Anterior cingulate cortex (tissue), 58 donors: ENCODE measurements at places on chromosomes 4 and X.

DNA sequence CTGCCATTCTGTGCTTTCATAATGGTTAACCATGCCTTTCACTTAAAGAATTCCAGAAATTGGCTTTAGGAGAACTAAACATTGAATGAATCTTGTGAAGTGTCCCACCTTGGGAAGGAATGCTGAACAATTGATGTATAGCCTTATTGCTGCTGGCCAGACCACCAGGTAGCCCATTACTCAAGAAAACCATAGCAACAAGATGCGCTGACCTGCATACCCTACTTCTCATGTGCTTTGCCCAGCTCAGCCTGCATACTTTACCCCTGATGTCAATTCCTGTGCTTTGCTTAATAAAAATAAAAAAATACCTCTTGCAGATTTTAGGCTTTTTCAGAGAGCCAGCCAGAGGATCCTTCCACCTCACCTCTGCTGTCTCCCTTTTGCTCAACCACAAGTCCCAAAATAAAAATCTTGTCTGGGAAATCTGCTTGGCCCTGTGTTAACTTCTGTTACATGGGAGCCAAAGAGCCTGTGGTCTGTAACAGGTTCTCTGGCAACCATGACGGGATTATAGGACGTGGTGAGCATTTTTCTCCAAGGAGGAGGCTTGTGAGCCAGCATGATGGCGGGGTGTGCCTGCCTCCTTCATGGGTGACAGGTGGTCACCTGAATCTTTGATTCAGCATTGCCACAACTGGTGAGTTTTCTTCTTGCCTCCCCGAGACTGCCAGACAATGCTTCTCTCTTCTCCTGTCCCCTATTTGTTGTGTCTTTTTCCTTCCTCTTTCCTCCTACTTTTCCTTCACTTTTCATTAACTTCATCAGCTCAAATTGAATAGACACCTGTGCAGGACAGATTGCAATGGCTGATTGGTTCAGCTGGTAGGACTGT is 106.8 kb downstream of the ARSJ start:
- no peak for DNase-seq

- DNase-seq, result no peak
Observed at GRCh38 chrX:119093991-119094735, 21.4 kb downstream of the CT47C1 start.

- DNase-seq, result no peak
Observed at GRCh38 chr4:139872274-139872673, 206.7 kb downstream of the MGST2 start.

GRCh38 chrX:87813566-87813965 is 296.0 kb downstream of the KLHL4 start:
- DNase-seq, result no peak

GRCh38 chrX:132810964-132811712 is 147.3 kb downstream of the HS6ST2 start:
- no peak for DNase-seq

GRCh38 chrX:147637190-147637589 is 274.5 kb upstream of the FMR1 start:
- DNase-seq, result no peak

DNA sequence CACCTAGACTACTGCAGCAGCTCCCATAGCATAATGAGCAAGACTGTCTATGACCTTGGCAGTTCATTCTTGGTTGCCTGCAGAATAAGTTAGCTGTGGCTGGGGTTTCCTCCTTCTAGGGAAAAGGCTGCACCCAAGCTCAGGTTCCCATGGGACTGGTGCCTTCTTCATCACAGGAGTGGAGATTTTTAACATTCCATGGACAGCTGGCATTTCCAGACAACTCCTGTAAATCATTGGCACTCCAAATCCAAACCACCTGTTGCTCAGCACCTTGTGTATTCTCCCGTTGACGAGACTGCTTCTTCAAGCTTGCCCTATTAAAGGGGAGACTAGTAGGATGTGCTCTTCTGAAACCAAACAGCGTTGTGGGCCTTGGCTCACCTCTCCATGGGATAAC is 7.8 kb upstream of the NUP54 start:
- no peak for DNase-seq

- no peak for DNase-seq
Observed at GRCh38 chrX:150768132-150768485, 74.9 kb downstream of the MTMR1 start.

DNA sequence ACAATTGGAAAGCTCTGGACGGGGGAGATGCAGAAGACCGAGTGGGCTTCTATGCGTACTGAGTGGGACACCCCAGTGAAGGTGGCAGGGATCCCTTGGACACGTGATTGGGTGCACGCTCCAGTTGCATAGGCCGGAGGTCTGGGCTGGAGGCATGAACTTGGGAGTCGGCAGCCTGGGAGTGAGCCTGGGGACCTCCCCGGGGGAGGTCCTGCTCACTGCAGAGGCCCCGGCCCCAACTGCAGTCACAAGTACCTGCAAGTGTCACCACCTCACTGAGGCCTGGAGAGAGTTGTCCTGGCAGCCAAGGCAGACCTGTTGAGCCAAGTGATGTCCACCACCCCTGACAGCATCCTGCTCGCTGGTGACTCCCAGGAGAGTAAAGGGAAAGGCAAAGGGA is 49.3 kb upstream of the HMX1 start:
- no peak for DNase-seq

DNA sequence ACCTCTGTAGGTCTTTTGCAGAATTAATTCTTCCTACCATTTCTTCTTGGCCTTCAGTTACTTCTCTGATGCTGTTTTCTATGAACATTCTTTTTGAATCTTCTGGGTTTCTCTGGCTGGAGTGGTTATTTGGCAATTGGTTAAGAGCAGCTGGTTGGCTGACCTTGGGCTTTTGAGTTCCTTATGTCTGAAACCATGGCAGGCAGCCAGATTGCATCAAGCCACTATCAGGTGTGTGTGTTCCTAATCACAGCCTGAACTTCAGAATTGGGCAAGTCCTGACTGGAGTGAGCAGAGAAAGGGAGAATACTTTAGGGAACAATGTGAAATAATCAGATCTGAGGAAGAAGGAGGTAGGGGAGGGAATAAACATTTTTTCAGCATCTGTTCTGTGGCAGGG is 90.2 kb downstream of the ARHGAP10 start:
- DNase-seq, result no peak

DNA sequence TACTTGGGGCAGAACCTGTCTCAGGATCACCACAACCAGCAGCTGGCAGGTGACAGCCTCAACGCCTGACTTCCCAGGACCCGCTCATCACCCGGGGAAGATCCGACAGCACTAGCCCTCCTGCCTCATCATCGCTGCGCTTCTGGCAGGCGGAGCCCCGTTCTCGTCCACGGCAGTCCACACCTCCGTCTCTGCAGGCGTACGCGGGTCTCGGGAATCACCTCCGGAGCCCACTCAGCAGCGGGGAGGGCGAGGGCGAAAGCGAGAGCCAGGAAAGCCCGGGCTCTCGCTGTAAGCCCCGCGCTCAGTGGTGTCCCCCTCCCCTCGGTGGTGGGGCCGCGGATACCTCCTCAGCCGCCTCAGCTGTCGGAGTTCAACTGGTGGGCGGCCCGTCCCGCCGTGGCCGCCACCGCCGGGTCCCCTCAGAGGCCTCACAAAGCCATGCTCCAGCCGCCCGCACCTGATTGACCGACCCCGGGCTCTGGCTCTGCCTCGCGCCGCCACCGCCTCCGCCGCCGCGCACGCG is 518 bp upstream of the CNKSR2 start:
- no peak for DNase-seq

GRCh38 chr4:53608242-53608641 is 17.0 kb upstream of the LNX1 start:
- no peak for DNase-seq

- no peak for DNase-seq
Observed at GRCh38 chrX:113539599-113540356, 699.1 kb upstream of the AMOT start.

- DNase-seq, result no peak
Observed at GRCh38 chr4:116839826-116840225, 245.6 kb downstream of the TRAM1L1 start.

GRCh38 chr4:77065382-77065781 is 10.4 kb downstream of the CCNI start:
- DNase-seq, result no peak
